COR-L47 (cell line): ENCODE measurements at places on chromosomes 6 and 20.

GRCh38 chr6:22632581-22633145, 63.3 kb downstream of the HDGFL1 start:
- no peak for DNase-seq

DNA sequence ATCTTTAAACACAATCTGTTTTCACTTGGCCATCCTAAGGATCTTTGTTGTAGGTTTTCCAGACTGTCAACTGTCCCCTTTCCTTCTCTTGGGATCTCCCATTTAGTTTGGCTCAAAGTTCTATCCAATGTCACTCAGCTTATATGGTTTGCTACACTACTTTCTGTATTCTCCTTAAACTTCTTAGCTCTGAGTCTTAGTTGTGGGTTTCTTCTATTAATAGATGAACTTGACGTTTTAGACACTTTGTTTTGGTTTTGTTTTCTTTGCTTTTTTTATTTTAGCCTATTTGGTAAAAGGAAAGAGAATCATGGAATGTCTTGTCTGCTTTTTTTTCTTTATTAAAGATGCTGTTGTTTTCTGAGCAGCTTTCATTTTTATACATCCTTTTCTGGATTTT, 11.4 kb downstream of the RMND1 start:
- no peak for DNase-seq

- no peak for DNase-seq
Measured at GRCh38 chr6:30113003-30113759, at the start of gene TRIM31. Gene TRIM31, minus strand, starts transcription at chr6:30113090. Its CDS starts 285 bp downstream, at chr6:30112805.

DNA sequence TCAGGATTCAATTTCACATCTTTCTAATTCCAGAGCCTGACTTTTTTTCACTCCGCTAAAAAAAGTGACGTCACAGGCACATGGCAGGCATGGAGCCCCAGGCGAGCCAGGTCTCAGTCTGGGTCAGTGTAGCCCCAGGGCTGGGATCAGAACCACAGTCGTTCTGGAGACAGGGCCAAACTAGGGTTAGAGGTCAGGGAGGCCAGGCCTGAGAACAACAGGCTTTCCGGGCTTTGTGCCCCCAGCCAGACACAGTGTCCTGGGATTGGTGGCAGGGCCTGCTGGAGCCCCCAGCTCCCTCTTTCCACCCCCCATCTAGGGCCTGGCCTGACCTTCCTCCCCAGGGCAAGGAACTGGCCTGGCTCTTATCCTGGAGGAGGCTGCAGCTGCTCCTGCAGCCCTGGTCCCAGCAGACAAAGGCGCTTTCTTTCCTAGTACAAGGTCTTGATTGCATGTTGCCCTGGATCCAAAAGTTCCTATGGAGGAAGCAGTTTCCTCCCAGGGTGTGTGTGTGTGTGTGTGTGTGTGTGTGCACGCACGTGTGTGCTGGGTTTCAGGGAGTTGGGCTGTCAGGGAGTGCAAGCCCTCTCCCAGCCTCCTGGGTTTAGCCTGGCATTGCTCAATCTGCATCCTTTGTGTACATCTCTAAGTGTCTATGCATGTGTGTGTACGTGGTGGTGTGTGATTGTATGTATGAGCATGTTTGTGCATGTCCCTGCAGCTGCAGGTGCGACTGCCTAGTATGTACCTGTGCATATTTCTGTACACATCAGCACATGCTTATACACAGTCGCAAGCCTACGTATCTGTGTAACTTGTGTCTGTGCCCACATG, 26.5 kb upstream of the EMILIN3 start:
- DNase-seq: no peak

- no peak for DNase-seq
Measured at GRCh38 chr6:83854001-83854501, 891 bp downstream of the RIPPLY2 start.

DNA sequence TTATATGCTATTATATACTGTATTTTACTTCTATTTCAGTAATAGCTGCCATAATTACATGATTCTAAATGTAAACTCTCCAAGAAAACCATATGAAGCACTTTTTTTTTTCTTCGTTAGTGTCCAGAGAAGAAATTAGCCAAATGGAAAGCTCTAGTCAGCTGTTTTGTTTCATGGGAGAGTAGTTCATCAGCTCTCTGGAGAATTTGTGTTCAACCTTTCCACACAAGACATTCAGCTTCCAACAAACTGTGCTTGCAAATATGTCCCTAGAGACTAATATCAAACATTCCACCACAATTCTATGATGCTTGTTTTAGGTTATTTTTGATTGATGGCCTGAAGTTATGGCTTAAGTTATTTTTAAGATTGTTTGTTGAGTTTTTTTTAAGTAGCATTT, 19.5 kb downstream of the FHL5 start:
- no peak for DNase-seq

- DNase-seq: no peak
Measured at GRCh38 chr20:58147628-58148370, 80.7 kb downstream of the ANKRD60 start.

- DNase-seq: no peak
Measured at GRCh38 chr6:123306334-123306733, 310.3 kb downstream of the CLVS2 start.

DNA sequence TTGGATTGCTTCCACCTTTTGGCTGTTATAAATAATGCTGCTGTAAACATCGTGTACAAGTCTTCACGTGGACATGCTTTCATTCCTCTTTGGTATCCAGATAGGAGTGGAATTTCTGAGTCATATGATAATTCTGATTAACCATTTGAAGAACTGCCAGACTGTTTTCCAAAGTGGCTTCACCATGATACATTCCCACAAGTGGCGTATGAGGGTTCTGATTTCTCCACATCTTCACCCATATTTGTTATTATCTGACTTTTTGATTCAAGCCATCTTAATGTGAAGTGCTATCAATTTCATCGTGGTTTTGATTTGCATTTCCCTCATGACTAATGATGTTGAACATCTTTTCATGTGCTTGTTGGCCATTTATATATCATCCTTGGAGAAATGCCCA, 2.9 kb upstream of the SNRPB start:
- no peak for DNase-seq

DNA sequence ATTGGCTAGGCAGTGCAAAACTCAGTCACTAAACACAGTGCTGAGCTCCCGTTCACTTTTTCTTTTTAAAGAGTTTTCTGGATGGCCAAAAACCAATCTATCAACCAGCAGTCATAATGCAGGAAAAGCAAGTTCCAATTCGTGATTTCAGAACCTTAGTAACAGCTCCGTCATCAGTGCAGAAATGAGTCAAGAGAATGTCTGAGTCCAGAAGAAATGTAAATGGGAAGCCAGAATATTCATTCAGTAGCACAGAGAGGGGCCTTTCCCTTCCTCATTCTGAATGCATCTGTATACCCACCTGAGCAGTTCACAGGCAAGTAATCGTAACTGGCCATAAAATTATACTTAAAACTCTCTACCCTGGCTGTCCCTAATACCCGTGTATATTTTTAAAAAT, 20.4 kb downstream of the HUS1B start:
- DNase-seq: no peak

DNA sequence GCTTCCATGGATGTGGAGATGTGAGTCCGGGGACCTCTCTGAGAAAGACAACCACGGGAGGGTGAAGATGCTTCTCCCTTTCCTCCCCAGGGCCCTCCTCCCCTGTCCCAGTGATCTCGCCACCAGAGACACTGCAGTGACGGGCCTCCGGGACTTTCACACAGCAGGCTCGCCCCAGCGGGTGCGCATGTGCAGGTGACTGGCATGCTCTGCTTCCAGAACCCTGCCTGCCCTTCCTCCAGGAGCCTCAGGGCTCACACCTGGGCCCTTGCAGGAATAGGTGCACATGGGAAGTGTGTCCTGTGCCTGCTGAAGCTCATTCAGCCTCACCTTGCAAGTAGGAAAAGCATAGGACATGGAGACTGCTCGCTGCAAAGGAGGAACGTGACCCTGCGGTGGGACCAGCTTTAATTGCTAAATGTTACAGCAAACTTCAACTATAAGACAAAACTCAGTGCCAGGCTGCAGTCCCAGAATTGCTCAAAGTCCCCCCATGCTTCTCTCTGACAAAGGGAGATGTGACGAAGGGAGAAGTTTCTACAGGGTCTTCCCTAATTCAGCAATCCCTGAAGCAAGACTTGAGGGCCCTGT, 19.2 kb downstream of the CST8 start:
- DNase-seq: no peak

DNA sequence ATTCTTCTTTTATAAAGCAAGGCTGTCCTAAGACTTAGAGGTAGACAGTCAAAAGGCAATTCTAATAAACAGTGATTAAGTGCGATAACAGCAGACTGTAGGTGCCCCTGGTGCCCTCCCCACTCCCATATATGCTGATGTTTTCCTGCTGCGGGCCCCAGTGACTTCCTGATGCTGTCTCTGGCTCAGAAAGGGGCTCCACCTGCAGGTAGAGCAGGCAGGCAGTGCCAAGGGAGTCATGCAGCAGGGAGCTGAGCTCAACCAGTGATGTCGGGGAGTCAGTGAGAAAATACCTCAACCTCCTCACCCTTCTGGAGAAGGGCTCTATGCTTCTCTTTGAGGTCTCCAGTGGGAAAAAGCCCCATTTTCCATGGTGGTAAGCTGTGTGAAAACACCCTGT, 126.7 kb upstream of the SSTR4 start:
- no peak for DNase-seq

DNA sequence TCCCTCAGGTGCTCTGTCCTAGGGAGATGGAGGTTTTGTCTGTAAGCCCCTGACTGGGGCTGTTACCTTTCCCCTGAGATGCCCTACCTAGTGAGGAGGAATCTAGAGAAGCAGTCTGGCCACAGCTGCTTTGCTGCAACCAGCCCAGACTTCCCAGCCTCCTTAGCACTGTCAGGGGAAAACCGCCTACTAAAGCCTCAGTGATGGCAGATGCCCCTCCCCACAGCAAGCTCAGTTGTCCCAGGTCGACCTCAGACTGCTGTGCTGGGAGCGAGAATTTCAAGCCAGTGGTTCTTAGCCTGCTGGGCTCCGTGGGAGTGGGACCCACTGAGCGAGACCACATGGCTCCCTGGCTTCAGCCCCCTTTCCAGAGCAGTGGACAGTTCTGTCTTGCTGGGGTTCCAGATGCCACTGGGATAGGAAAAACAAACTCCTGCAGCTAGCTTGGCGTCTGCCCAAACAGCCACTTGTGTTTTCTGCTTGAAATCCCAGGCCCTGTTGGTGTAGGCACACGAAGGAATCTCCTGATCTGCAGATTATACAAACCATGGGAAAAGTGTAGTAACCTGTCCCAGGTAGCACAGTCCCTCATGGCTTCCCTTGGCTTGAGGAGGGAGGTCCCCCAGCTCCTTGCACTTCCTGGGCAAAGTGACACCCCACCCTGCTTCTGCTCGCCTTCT, 146.4 kb upstream of the PROKR2 start:
- DNase-seq: no peak

DNA sequence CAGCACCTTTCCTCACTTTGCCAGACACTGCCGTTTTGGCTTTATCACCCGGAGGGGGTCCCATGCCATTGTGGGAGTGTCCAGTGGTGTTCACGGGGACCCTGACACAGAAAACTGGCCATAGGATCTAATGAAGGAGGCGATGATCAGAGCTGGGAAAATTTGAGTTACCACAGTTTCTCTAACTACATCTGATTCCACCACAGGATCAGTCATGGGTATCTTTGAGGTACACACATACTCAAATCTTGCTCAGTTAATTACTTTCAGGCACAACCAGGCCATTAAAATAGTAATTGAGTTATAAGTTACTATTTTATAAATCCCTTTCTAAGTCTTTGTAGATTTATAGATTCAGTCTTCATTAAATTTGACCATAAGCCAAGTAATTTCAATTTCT, 215.1 kb downstream of the PRL start:
- no peak for DNase-seq

DNA sequence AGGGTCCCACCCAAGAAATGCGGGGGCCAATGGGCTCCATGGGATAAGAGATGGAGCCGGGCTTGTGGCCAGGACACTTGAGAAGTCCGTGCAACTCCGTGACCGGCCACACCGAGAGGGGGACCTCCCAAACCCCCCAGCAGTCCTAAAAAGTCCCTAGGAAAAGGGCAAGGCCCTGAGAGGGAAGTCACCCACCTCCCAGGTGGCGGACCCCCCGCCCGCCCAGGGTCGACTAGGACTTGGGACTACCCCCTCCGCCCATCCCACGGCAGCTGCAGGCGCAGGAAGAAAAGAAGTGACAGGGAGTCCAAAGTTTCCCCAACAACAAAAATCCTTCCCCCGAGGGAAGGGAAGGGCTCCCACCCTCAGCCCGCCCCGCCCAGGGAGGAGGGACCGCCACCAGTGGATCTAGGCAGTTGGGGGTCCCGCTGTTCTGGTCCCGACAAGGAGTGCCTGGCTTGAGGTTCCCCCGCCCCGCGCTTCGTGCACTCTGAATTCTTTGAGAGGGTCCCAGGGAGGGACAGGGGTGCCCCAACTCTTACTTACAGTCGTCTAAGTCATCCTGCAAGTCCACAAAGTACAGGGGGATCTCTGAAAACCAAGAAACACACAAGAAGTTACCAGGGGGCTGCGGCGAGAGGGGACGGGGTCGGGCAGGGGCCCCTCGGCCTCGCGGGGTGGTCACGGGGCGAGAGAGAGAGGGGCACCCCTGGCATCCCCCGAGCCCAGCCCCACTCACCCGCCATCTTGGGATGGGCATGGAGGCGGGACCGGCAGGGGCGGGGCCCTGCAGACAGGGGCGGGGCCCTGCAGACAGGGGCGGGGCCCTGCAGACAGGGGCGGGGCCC, 611 bp upstream of the RAB22A start:
- peak; percentile 46 for DNase-seq

GRCh38 chr6:155090166-155090565, 95.1 kb downstream of the TIAM2 start:
- no peak for DNase-seq

DNA sequence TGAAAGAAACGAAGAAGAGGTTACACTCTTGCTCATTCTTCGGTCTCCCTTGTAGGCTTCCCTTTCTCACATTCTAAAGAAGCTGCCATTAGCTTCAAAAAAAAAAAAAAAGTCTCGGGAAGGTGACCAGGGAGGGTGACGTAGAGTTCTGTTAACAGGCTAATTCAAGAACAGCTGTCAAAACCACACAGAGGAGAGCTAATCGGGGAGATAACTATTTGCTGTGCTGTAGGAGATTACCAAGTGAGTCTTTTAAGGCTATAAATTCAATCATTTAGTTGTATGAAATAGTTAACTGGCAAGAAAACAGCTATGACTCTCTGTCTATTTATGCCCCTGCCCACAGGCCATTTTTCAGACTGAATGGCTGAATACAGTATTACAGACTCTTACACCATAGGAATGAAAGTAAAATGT, 256.8 kb downstream of the SYNE1 start:
- DNase-seq: no peak

DNA sequence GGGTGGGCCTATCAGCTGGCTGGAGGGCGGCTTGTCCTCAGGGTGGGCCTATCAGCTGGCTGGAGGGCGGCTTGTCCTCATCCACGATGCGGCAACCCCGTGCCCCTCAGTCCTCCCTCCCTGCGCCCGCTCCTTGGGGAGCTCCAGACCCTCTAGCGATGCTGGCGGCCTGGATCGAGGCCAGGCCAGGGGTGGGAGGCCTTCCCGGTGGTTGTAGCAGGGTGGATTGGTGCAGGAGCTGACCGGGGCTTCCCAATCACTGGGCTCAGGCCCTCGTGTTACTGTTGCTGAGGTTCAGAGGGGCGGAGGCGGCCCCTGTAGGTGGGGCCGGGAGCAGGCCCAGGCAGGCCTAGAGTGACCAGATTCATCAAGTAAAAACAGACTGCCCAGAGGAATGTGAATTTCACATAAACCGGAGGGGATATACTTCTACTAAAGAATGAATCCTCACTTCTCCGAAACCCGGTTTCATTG, 8.8 kb downstream of the SLC17A9 start:
- DNase-seq: no peak
